Mesangial cell (primary cell): ENCODE measurements at places on chromosomes 7 and 10. TPM values are rescaled to one million over a fixed set of nuclear protein-coding genes. Genes with fewer than 3 reads are reported as not detected.

The PARP12 gene
- total RNA-seq, result 22.7 and 28.1 TPM in 2 replicates

The RPS24 gene
- 1,220 and 1,406 TPM in 2 replicates for total RNA-seq

The GPRIN2 gene
- total RNA-seq, result 7.5 and 13.3 TPM in 2 replicates

The UBE2D1 gene
- 10.5 and 11.4 TPM in 2 replicates for total RNA-seq

The SLC26A3 gene
- total RNA-seq, result not detected in 2 replicates

The ELMO1 gene
- 0.63 and 1.6 TPM in 2 replicates for total RNA-seq

The TDRD1 gene
- total RNA-seq, result not detected in 2 replicates

The AGAP5 gene
- 0.65 and 2.4 TPM in 2 replicates for total RNA-seq

The TMEM178B gene
- total RNA-seq, result 6.0 and 19.4 TPM in 2 replicates

The GSTO2 gene
- 3.7 and 5.3 TPM in 2 replicates for total RNA-seq

The HTR7 gene
- total RNA-seq, result 0.13 and 0.49 TPM in 2 replicates

The PGAM2 gene
- total RNA-seq, result 0.25 TPM in 1 of 2 replicates, not detected in the other

The ERCC6 gene
- 3.7 and 4.6 TPM in 2 replicates for total RNA-seq

The CLEC2L gene
- not detected in 2 replicates for total RNA-seq

The SDK1 gene
- total RNA-seq, result 5.9 and 9.3 TPM in 2 replicates

The SAP25 gene
- total RNA-seq, result 0.51 and 2.8 TPM in 2 replicates

The RBP4 gene
- total RNA-seq, result 0.49 and 0.63 TPM in 2 replicates

The LIPF gene
- total RNA-seq, result not detected in 2 replicates

The AMPH gene
- total RNA-seq, result 0.49 and 0.51 TPM in 2 replicates

The SLC13A1 gene
- not detected in 2 replicates for total RNA-seq

The PRKCQ gene
- total RNA-seq, result 0.65 and 4.6 TPM in 2 replicates

The ELN gene
- total RNA-seq, result 0.38 TPM in 1 of 2 replicates, not detected in the other

The NOLC1 gene
- total RNA-seq, result 28.9 and 77.2 TPM in 2 replicates
